Activated CD4-positive, alpha-beta memory T cell treated with anti-CD3 and anti-CD28 coated beads, Interleukin-2, amount 10 ng/mL, durations not matched to agents 7 days and 5 days (primary cell): ENCODE measurements at places on chromosomes 1 and 21.
A peak's percentile ranks its signal among the peaks of the same experiment; 100 is the strongest.

- DNase-seq, result no peak
These were observed 24.0 kb downstream of the ECE1 start for GRCh38 chr1:21266119-21266774.

DNA sequence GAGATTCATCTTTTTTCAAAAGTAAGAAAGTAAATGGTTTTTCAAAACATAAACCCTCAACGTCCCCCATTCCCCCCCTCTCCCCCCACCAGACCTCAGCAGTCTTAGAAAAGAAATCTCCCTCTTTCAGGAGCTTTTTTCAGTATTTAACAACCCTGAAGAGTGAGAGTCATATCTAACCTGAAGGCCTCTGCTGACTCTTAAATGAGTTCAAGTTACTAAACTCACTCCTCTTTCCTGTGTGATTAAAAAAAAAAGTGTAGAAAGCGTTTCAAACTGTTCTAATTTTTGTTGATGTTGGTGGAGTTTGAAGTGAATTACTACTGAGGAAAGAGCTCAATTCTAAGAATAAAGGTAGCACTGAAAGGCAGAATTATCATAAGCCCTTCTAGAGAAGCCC lies 93.7 kb downstream of the VAV3 start:
- DNase-seq, result no peak

GRCh38 chr1:192224396-192224795 lies 66.1 kb downstream of the RGS18 start:
- DNase-seq, result no peak

DNA sequence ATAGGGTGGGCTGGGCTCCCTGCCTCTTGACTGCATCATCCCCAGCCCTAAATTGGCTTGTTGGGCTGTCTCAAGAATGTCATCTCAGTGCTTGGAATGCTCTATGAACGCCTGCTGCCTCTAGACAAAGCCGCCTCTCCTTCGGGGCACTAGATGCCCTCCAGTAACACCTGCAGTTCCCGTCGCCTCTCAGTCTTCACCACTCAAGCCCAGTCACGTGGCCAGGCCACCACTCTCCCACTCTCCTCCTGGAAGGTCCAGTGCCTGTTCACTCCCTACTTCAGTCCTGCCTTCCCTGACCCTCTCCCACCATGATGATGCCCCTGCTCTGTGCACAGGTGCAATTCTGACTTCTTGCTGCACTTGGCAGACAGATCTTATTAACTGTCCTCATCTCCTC lies 7.0 kb downstream of the TAS1R2 start:
- DNase-seq, result no peak

GRCh38 chr1:175887981-175888428 lies 144.6 kb upstream of the TNR start:
- peak; percentile 17 for DNase-seq

GRCh38 chr21:15872236-15872635 lies 142.5 kb downstream of the USP25 start:
- DNase-seq, result no peak

DNA sequence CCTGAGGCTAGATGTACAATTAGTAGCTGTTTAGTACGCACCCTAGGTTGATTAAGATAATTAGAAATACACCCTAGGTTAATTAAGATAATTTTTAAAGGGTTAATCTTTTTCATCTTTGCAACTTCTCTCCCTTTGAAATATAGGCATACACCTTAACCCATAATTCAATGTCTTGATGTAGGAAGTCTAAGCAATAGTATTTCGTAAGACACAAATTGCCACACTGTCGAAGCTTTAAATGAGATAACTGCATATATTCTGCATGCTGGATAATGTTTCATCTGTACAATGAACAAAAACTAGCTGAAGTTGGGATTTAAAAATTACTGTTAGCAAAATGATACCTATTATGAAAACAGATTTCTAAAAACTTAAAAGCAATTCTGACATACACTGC lies 122.9 kb downstream of the EVI5 start:
- DNase-seq, result no peak

- no peak for DNase-seq
These were observed 531.9 kb downstream of the PTPRC start for GRCh38 chr1:199170711-199171110.

GRCh38 chr1:45325851-45326506 lies 716 bp upstream of the HPDL start:
- no peak for DNase-seq

DNA sequence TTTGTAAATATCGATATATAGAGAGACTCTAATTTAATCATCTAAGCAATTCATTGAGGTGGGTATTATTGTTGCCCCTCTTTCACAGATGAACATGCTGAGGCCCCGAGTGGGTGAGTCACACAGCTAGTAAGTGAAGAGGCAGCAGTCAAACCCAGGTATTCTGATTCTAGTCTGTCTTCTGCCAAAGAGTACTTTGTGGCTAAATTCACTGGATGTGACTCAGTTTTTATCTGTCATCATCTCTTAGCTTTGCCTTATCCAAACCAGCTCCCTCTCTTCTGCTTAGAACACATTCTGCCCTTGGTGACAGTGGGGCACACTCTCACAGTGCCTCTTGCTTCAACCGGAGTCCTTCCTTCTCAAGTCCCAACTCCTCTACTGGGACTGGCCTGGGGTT lies 11.5 kb downstream of the FCRL5 start:
- no peak for DNase-seq

GRCh38 chr1:30847358-30847972 lies 61.1 kb downstream of the SDC3 start:
- no peak for DNase-seq

DNA sequence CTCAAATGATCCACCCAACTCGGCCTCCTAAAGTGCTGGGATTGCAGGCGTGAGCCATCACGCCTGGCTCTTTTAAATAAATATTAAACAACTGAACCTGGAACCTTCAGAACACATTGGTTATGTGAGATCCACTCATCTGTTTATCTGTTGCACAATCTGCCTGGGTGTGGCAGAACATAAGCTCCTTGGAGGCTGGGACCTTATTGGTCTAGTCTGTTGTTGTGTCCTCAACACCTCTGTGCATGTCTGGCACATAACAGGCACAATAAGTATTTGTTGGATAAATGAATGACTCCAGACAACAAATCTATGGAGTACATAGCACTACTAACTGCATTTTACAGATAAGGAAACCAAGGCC lies 4.1 kb upstream of the NBL1 start:
- DNase-seq, result no peak

GRCh38 chr1:150093805-150094204 lies 26.2 kb downstream of the VPS45 start:
- no peak for DNase-seq

DNA sequence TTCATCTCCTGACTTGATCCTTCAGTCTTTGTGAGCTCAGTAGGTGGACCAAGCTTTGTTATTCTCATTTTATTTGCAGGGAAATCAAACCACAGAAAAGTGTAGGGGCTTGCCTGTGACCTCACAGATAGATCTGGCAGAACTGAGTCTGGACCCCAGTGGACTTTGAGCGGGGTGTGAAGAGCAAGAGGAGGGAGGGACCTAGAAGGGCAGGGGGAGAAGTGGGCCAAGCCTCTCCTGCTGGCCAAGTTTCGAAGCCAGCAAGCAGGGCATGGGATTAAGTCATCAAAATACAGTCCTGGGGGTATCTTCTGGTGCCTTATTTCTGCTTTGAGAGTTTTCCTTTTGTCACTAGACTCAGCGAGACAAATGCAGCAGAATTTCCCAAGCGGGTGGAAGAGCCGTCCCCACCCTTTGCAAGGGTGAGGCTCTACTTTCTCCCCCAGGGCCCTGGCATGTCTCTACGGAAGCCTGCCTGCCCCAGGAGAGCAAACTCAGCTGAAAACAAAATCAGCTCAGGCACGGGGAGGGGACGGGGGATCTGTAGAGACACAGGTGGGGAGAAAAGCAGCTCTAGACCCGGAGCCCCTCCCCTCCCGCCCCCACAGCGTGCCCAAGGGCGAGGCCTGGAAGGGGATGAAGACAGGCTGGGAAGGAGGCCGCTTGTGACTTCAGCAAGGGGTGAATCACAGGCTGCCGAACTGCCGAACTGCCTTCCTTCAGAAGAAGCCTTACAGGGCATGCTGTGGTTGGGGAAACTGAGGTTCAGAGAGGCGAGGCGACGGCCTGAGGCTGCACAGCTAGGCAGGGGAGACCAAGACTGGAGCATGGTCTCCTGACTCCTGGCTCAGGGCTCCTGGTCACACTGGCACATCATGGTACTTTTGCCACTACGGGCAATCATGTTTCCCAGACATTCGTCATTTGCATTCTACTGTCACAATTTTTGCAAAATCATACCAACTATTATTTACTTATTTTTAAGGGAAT lies 19.2 kb downstream of the PKP1 start:
- no peak for DNase-seq

GRCh38 chr1:4179914-4180735 lies 280.1 kb upstream of the C1orf174 start:
- DNase-seq, result no peak

GRCh38 chr1:239434181-239434580 lies 47.8 kb downstream of the CHRM3 start:
- DNase-seq, result no peak

- peak; percentile 26 for DNase-seq
These were observed 109.6 kb downstream of the PRDM2 start for GRCh38 chr1:13809461-13810159.

DNA sequence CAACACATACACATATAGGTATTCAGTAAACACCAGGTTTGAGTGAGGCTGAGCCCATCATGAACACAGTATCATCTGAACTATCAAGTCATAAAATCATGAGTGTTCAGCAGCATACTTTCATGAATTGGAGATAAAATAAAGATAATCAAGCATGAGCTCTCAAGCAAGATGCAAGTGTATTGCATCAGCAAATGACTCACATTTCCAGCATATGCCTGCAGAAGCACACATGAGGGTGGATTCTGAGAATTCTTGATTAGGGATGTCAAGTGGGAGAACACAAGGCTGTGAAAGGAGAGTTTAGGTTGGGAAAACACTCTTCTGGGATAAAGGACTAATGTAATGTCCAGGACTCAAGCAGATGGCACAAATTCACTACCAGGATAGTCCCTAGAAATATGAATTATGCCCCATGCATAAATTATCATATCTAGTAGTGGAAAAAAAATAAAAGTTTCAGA lies 299.2 kb downstream of the SRGAP2C start:
- no peak for DNase-seq

GRCh38 chr1:206102292-206102936 lies 14.8 kb downstream of the AVPR1B start:
- DNase-seq, result no peak

DNA sequence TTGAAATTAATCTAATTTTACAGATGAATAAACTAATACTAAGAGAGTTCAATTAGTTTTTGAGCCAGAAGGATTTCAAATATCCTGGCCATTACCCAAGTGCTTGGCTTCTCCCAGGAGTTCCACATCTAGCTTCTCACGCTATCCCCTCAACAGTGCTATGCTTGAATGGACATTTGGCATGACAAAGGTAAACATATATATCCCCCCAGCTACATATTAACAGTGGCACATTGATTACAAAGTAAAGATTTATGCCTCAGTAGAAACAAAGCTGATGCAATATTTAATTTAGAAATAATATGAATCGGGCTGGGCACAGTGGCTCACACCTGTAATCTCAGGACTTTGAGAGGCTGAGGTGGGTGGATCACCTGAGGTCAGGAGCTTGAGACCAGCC lies 434.6 kb upstream of the PRMT6 start:
- DNase-seq, result no peak

DNA sequence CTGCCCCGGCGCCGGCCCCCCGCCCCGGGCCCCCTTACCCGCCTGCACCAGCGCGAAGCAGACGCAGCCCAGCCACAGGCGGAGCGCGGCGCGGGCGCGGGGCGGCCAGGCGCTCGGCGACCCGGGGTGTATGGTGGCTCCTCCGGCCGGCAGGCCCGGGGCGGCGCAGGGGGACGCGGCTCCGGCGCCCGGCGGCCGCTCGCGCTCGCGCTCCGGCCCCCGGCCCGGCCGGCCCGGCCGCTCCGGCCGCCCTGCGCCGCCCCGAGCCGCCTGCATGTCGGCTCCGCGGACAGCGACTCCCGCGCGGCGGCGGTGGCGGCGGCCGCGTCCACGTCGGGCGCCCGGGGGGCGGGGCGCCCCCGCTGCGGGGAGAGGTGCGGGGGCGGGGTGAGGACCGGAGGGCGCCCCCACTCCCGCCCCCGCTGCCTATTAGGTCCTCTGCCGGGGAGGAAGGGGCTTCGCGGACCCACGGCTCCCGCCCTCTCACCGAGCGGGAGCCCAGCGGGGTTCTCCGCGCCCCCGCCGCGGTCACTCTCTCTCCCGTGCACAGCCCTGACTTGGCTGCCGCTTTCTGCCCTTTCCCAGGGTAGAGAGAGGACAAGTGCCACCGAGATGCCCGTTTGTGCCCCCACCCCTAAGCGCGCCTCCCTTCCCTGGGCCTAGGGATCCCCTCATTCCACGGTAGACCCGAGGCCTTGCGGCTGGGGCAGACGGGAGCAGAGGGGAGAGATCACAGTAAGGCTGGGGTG lies at the start of gene FNDC5:
Gene FNDC5, minus strand, starts transcription at position 298 of the 749 bp plus-strand sequence.
- no peak for DNase-seq

DNA sequence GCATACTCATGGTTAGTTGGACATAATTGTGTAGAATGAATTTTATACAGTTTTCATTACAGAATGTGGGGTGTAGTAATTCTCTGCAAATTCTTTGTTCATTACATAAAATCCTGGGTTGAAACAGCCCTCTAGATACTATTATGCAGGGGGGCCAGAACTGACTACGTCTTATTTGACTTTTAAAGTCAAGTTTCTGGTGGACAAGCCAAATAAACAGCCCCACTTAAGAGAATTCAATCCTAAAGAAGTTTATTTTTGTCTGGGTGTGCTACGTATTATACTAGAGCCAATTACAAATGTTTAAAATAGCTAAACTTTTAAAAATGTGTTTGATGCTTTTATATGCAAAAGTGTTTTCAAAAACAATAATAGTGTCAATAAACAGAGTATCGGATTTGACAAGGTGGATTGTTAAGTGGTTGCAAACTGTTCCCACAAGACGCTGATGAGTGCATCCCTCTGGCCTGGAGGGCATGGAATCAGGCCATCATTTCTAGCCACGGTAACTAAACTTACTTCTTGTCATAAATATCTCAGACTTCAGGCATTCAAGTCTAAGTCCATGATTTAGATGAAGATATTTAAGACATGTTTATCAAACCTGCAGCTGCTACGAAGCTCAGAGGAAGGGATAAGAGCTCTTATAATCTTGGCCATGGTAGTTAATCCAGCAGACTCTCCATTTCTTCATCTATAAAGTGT lies 646.3 kb downstream of the KIF26B start:
- DNase-seq, result no peak

GRCh38 chr1:234605983-234606783 lies 3.8 kb downstream of the IRF2BP2 start:
- DNase-seq, result peak; percentile 52
